ENCODE measurements at places on chromosomes 7 and 10.

DNA sequence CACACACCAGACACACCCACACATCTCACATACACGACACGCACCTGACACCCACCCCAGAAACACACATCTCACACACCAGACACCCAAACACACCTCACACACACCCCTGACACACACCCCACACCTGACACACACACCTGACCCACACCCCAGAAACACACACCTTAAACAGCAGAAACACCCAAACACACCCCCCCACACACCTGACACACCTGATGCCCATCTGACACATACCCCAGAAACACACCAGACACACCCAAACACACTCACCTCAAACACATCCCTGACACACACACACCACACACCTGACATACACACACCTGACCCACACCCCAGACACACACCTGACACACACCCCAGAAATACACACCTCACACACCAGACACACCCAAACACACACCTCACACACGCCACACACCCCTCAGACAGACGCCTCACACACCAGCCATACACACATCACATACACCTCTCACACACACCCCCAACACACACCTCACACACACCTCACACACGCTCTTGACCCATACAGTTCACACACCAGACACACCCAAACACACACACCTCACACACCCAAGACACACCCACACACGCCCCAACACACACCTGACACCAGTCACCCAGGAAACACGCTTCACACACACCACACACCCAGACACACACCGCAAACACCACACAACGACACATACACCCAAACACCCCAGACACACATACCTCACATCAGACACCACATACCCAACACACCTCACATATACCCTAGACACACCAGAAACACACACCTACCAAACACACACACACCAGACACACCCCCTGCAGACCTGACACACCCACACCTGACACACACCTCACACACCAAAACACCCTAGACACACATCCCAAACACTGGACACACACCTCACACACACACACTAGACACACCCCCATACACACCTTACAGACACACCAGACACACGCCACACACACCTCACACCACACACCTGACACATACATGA, 1.7 kb upstream of the CALY start:
- no peak for DNase-seq

GRCh38 chr7:117973975-117974374, 100.7 kb upstream of the CTTNBP2 start:
- no peak for DNase-seq

GRCh38 chr7:104415700-104416099, 87.3 kb downstream of the LHFPL3 start:
- DNase-seq, result no peak

DNA sequence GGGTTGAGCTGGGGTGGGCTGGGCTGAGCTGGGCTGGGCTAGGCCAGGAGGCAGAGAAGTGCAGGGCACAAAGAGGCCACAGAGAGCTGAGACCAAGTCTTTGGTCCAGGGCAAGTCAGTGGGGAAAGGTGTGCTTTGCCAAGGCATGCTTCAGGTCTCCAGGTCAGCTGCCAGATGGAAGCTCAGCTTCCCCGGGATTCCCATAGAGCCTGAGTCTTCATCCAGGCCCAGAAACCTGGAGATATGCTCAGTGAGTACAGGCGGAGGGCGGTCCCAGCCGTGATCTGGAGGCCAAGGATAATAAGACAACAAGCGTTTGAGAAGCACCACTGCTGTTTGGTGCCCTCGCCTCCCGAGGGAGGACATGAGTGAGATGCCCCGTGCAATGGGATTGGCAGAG, 4.7 kb upstream of the CALN1 start:
- no peak for DNase-seq

DNA sequence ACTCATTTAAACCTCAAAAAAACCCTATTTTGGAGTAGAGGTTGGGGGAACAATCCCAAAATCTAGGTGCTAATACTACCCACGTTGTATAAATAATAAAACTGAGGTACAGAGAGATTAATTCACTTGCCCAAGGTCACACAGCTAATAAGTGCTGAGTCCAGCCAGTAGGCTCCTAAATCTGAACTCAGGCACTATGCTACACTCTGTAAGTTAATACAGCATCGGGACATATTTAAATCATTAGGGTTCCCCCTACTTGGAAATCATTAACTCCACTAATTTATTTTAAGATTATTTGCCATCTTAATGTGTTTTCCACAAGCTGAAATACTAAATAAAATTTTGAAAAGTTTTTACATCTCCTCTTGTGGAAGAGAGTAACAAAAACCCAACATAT, 24.2 kb downstream of the PIP4K2A start:
- DNase-seq, result no peak

GRCh38 chr10:96395931-96396877, 37.4 kb upstream of the OPALIN start:
- DNase-seq, result peak; percentile 43

DNA sequence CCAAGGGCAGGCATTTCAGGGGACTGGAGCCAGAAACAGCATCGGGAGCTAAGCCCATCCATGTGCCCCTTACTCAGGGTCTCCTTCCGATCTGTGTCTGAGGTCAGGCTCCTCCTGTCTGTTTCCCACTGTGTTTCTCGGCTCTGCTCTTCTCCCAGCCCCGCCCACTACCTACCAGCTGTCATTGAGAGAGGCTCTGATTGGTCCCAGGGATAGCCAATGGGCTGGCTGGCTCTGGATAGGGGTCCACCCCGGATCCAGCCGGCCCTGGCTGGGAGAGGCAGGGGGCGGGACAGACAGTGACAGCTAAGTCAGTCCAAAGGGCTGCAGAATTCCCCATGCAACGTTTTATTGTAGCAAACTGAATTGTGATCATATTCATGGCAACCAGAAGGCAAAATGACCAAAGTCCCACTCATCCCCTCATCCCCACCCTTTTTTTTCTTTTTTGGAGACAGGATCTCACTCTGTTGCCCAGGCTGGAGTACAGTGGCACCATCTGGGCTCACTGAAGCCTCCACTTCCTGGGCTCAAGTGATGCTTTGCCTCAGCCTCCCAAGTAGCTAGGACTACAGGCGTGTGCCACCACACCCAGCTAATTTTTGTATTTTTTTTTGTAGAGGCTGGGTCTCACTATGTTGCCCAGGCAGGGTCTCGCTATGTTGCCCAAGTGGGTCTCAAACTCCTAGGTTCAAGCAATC, 76.3 kb downstream of the CLIP2 start:
- no peak for DNase-seq

GRCh38 chr10:5592070-5592469, 67.3 kb downstream of the CALML3 start:
- no peak for DNase-seq

- DNase-seq, result no peak
These were observed 113.8 kb upstream of the CACUL1 start for GRCh38 chr10:118868589-118868988.

DNA sequence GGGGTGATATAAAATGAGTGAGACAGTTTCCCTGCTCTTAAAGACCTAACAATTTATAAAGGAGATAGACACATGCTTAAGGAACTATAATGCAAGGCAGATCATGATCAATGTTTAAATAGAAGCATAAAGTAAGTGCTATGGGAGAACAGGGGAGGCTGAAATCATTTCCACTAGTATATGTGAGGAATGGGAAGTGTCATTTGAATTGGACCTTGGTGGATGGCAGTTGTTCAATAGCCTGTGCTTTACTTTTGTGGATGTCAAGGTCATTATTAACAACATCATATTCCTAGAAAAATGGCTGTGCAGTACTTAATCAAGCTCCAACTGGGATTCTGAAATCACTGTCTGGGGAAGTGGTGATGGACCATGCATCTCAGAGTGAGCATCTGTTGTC, 14.7 kb downstream of the NPY start:
- DNase-seq, result no peak

DNA sequence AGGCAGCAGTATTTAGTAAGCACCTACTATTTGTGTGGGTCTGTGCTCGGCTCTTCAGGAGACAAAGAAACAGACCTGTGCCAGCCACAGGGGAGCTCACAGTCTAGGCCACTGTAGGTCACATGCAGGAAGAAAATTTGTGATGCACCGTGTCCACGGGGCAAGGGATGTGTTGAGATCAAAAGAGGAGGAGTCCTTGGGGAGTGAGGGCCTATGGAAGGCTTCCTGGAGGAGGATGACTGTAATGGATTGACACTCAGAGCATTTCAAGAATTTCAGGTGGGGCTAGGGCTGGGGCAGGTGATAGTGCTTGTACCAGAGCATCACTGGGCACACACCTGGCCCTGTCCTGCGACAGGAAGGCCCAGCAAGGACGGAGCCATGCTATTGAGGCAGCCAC, 102.7 kb downstream of the ZMIZ1 start:
- no peak for DNase-seq

GRCh38 chr10:3775696-3776551, 9.1 kb downstream of the KLF6 start:
- DNase-seq, result no peak

GRCh38 chr10:56298941-56299340, 62.1 kb downstream of the ZWINT start:
- DNase-seq, result no peak

- DNase-seq, result no peak
These were observed 52.1 kb downstream of the GNAI1 start for GRCh38 chr7:80186721-80187120.

DNA sequence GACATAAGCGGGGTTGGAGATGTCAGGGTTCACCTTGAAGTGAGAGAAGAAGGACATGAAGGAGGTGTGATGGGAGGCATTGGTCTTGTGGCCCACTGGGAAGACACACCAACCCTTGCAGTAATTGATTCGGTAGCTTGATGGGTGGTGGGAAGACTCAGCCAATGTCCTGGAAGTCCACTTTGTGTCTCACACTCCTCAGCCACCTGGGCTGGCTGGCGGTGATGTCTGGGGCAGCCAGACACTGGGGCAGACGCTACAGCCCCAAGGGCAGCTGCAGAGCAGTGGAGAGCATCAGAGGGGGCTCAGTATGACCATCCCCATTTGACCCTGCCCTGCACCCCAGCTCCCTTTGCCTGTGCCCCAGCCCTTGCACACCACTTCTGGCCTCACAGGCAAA, 16.7 kb upstream of the DRGX start:
- no peak for DNase-seq

GRCh38 chr7:113142385-113143119, 24.2 kb upstream of the SMIM30 start:
- DNase-seq, result peak; percentile 70

GRCh38 chr10:104330168-104331110, 7.8 kb downstream of the ITPRIP start:
- DNase-seq, result no peak

GRCh38 chr7:128743112-128743772, 4.1 kb downstream of the CALU start:
- no peak for DNase-seq

DNA sequence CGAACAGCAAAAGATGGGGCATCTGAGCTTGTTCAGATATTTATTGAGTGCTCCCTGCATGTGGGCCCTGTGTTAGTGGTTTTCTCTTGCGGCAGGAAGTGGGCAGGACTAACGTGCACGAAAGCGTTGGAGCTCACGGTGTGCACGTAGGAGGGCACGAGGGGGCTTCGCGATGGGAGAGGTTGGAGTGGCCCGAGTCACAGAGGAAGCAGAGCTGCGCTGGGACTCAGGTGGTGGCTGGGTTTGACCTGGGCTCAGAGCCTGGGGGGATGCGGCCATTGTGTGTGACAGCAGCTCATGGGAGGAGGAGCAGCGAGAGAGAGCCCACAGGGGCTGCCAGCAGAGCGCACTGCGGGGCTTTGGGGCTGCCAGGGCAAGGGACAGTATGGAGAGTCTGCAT, 7.7 kb downstream of the ZSCAN25 start:
- DNase-seq, result no peak

DNA sequence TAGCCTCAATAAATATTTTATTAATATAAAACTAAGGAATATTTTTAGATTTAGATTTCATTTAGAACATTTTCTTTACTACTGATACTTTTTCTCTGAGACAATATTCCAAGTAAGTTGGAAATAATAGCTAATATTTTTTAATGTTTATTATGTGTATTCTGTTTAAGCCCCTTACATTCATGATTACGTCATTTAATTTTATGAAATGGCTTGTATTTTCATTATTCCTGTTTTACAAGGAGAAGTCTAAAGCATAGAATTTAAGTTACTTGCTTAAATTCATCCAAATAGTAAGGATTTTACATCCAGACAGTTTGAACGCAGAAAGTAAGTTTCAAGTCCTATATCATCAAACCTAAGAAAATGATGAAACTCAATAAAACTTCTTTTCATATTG, 6.1 kb downstream of the DGKB start:
- DNase-seq, result no peak

- no peak for DNase-seq
These were observed 445.1 kb upstream of the ZMIZ1 start for GRCh38 chr10:78623578-78624215.

- DNase-seq, result no peak
These were observed 71.0 kb downstream of the DLG5 start for GRCh38 chr10:77855404-77856155.

DNA sequence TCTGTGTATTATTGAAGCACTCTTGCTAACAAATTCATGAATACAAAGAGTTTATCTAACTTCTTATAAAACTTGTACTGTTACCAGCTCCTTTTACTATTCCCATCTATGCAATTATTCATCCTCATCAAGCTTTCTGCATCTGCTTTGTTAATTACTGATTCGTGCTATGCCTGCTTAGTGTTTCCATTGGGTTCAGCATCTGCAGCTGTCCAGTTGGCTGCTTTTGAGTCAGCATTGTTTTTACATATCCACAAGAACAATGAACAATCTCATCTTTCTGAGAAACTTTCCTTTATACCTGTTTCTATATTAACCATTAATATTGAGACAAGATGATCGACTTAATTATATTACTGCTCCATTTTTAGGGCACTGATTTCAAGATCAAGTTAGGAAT, 19.6 kb upstream of the ANLN start:
- no peak for DNase-seq

DNA sequence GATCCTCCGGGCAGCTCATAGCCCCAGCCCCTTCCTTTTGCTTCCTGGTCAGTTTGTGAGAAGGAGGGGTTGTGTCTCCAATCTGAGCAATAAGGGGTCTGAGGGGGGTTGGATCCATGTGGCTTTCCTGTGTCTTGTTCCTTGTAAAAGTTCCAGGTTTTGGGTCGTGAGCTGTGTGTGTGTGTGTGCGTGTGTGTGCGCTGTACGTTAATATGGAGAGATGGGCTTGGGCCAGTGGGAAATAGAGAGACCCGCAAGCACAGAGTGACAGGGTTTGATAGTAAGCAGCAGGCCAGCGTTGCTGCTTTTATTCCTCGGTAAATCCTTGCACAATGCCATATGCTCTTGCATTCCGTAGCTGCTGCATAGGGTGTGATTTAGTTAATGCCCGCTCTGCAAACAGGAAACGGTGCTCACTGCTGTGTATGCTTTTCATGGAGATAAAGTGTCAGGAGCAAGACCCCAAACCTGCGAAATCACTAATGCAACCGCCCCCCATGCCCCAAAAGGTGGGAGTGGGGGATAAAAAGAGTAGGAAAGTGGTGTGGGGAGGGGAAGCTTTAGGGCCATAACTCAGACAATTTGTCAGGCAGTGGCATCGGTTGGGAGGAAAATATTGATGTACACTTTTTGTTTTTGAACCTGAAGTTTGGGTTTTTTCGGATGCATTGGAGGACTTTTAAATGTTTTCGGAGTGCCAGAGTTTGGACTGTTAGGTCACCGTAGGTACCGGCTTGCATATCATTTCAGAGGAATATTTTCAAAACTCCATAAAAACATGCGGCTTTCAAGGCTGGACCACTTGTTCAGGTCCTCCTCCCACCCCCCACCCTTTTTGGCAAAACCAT, 108.7 kb downstream of the TCF7L2 start:
- DNase-seq, result no peak

- peak; percentile 48 for DNase-seq
These were observed 217.7 kb downstream of the TMEM178B start for GRCh38 chr7:141291541-141291940.
